Activated naive CD8-positive, alpha-beta T cell treated with anti-CD3 and anti-CD28 coated beads, Interleukin-2, amount 50 U/mL, for 24 hours (primary cell): ENCODE measurements at places on chromosomes 5 and 9.

DNA sequence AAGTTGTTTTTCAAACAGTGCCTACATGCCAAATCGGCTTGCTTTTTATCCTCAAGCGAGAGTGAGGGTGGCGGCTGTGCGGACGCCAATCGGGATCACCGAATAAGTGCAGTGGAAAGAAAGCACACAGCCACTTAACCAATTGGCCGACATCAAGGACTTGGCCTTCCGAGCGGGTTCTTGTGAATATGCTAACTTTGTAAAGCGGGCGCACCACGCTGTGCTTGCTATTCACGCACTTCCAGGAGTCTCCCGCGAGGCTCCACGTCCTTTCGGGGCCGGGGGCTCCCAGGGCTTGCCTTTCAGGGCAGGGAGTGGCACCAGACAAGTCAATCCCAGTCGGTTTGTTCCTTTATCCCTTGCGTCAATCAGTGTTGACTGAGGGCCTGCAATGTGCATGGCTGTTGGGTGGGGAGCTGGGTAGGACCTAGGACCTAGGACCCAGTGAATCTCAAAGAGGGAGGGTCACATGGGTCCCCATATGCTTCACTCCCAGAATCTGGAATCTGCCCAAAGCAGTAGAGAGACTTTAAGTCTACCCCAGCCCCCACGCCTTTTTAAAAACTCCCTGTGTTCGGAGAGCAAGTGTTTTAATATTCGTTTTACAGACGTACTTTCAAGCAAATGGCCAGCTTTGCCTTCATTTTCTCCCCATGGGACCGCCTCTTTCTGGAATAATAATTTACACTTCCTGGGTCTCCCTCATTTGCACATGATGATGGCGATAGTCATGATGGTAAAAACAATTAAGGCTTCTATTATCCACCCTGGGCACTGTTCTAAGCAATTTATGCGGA, 2.0 kb upstream of the GCNT4 start:
- no peaks in the 10 kb centered on the region for H3K36me3 ChIP-seq
- peaks cover 1% of the 10 kb centered on the region for H3K27me3 ChIP-seq
- H3K27ac ChIP-seq = peak overlapping the region; percentile 82
- H3K4me3 ChIP-seq = peak overlapping the region; percentile 84

DNA sequence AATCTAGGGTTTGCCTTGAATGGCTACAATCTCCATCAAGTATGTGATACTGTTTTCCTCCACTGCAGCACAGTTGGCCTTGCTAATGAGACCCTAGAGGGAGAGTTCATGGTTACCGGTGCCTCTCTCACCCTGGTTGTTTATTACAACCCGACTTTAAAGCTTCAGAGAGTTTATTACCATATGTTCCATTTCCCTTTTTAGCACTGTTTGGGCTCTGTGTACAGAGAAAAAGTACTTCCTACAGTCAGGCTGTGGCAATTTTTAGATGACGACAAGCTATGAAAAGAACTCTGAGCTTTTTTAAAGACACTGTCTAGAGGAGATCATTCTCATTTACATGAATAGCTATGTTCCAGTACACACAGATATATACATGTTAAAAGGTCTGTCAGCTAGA, 48.8 kb upstream of the PLCXD3 start:
- H3K4me1 ChIP-seq = no peaks in the 10 kb centered on the region
- DNase-seq = no peak
- H3K27me3 ChIP-seq = no peaks in the 10 kb centered on the region
- H3K4me3 ChIP-seq = no peak overlapping the region

- no peak overlapping the region for H3K27ac ChIP-seq
- no peak for DNase-seq
- peaks cover 7% of the 10 kb centered on the region for H3K4me1 ChIP-seq
- H3K27me3 ChIP-seq = peaks cover 15% of the 10 kb centered on the region
- H3K36me3 ChIP-seq = no peaks in the 10 kb centered on the region
- H3K4me3 ChIP-seq = no peak overlapping the region
Measured at GRCh38 chr5:73392775-73393174, 55.8 kb downstream of the FOXD1 start.

- no peak overlapping the region for H3K27ac ChIP-seq
- H3K4me1 ChIP-seq = no peaks in the 10 kb centered on the region
- DNase-seq = no peak
- H3K4me3 ChIP-seq = no peak overlapping the region
- H3K36me3 ChIP-seq = peaks cover 69% of the 10 kb centered on the region
Measured at GRCh38 chr9:2749485-2749884, 32.2 kb downstream of the KCNV2 start.

DNA sequence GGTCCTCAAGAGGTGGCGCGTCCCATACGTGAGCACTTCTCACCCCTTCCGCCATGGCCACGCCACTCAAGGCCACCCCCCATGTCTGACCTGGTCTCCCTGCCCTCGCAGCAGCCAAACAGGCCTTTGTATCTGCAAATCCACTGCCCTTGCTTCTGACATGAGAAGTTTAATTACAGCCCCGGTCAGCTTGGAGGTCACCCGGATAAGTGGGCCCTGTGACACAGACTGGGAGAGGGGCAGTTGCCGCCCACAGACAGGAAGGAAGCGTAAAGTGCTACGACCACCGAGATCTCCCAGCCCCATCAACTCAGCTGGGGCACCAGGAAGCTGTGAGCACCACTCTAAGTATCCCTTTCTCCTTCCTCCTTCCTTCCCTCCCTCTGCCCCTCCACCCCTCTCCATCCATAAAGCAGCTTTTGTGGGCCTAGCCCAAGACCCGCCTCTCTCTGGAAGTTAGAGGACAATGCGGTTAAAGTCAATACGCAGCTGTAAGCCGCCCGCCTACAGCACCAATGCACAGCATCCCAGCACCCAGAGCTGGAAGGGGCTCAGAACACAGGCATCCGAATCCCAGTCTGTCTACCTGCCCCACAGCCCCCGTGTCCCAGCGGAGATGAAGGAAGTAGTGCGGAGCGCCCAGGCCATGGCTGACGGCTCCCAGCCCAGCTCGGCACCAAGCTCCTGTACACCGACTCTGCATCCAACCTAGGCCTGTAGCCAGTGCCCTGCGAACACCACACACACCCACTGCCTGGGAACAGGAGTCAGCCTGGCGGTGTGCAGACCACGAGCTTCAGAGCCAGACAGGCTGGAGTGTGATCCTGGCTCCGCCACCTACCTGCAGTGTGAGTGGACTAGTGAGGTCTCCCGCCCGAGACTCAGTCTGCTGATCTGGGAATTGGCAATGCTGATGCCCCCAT, 44.8 kb upstream of the RNF130 start:
- H3K4me3 ChIP-seq = no peak overlapping the region
- no peaks in the 10 kb centered on the region for H3K4me1 ChIP-seq
- no peak for DNase-seq
- H3K27me3 ChIP-seq = no peaks in the 10 kb centered on the region

DNA sequence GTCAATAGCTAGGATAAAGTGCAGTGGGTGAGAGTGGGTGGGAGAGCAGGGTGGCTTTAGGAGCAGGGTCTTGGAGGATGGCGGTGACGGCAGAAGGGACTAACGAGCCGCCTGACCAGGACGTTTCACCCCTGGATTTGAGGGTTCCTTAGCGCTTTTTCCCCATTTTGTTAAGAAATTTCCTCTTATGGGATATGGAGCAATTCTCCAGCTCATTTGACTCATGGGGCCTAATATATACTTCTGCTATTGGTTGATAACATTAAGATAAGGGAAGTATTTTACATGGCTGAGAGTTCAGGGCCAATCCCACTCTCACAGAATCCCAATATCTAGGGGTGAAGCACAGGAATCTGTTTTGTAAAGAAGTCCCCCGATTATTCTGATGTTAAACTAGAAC, 17.6 kb downstream of the CD180 start:
- H3K36me3 ChIP-seq = peaks cover 17% of the 10 kb centered on the region
- H3K4me1 ChIP-seq = peaks cover 38% of the 10 kb centered on the region
- no peaks in the 10 kb centered on the region for H3K27me3 ChIP-seq
- H3K27ac ChIP-seq = no peak overlapping the region
- no peak overlapping the region for H3K4me3 ChIP-seq
- no peak for DNase-seq

- no peak overlapping the region for H3K27ac ChIP-seq
- no peak for DNase-seq
- no peak overlapping the region for H3K4me3 ChIP-seq
- no peaks in the 10 kb centered on the region for H3K36me3 ChIP-seq
- no peaks in the 10 kb centered on the region for H3K4me1 ChIP-seq
Measured at GRCh38 chr5:4124221-4124970, 528.8 kb downstream of the IRX1 start.

GRCh38 chr9:135574943-135575342, 13.4 kb downstream of the PAEP start:
- no peaks in the 10 kb centered on the region for H3K4me1 ChIP-seq
- DNase-seq = no peak
- H3K4me3 ChIP-seq = no peak overlapping the region
- H3K27ac ChIP-seq = no peak overlapping the region

GRCh38 chr5:74103131-74104023, 477.4 kb downstream of the ARHGEF28 start:
- DNase-seq = no peak
- H3K4me1 ChIP-seq = no peaks in the 10 kb centered on the region
- no peaks in the 10 kb centered on the region for H3K36me3 ChIP-seq
- H3K4me3 ChIP-seq = no peak overlapping the region
- H3K27ac ChIP-seq = no peak overlapping the region
